ENCODE measurements at places on chromosomes 11 and 22.

DNA sequence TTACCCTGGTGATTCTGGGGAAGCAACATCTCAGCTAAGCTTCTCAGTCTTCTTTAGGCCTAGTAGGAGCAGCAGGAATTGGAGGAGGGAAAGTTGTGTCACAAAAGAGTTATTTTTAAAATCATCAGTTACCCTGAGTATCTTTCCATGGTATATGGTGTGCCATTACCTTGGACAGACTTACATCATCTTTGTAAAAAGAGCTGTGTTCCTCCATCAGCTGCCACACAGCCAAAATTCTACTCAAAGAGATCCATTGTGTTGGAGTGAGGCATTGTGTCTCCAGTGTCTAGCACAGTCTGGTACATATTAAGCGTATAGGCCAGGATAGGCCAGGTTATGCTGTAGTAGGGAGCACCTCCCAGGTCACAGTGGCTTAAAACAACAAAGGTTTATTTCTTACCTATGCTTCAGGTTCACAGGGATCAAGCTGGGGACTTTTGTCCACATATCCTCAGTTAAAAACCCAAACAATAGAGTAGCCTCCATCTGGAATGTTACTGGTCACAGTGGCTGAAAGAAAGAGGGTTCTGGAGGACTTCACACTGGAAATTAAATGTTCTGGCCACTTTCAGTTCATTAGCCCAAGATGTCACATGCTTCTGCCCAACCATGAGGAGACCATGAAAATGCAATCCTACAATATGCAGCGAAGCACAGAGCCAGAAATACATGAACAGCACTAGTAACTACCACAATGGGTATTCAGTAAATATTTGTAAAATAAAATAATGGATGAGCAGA is 9.9 kb upstream of the TMPRSS5 start:
- no peak for DNase-seq

DNA sequence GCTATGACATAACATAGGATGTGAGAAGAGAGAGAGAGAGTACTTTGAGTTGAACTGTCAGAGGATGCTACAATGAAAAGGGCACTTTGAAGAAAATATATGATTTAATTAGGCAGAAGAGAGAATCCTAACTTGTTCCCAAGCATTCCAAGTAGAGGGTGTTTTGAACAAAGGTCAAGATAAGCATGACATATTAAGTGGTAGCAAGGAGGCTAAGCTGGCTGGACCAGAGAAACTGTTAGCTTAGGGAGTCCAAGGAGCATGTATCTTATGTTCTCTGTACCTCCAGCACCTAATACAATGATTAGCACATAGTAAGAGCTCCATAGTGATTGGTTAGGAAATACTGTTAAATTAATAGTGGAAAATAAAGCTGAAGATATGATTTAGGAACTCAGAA is 479.6 kb downstream of the TMEM135 start:
- DNase-seq, result no peak

DNA sequence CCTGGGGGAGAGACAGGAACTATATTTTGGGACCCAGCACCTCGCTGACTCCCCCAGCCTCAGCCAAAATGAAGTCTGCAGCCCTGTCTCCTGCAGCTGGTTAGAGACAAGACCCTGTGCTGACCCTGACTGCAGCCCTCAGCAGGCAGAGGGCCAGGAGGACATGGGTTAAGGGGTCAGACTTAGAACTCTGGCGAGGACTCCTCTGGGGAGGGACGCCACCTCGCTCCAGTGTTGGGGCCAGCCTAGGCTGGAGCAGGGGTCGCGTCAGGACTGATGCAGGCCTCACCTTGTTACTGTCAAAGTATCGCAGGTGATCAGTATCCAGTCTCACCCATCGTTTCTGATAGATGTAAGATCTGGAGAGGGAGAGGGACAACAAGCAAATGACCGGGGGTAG is 36.9 kb upstream of the PDE2A start:
- no peak for DNase-seq

DNA sequence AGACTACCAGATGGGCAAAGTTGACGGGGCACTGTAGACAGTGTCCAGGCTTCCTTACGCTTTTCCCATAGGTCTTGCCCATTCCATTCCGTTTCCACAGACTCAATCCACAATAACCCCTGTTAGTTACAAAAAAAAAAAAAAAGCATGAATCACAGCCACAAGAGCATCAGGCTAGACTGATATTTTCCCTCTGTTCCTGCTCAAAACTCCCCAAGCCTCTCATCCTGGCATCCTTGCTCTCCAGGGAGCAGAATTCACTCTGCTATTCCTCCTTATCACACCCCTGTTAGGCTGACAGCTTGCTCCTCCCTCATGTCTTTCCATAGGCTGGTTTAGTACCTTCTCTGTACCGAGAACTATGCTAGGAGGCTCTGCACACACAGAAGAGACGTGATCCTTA is 42.2 kb downstream of the TMEM123 start:
- no peak for DNase-seq

- DNase-seq, result no peak
Measured at GRCh38 chr11:19220903-19221724, 19.3 kb upstream of the CSRP3 start.

DNA sequence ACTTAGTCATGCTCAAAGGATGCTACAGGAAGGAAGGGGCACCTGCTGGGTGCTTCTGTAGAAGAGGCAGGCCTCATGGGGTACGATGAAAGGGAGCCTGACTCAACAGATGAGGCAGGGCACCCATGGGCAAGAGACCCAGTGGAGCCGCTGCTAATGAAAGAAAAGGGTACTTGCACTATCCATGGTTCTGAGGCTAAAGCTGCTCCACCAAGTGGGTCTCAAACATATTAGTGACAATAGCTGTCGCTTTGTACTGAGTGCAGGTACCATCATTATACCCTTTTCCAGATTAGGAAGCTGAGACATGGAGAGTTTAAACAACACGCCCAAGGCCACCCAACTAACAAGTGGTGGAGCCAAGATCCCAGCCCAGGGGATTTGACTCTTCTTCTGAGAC is 127.5 kb upstream of the SERPIND1 start:
- no peak for DNase-seq

GRCh38 chr11:44421090-44421675 is 111.2 kb upstream of the ALX4 start:
- DNase-seq, result no peak

- no peak for DNase-seq
Measured at GRCh38 chr22:22820626-22821025, 67.0 kb upstream of the IGLL5 start.

DNA sequence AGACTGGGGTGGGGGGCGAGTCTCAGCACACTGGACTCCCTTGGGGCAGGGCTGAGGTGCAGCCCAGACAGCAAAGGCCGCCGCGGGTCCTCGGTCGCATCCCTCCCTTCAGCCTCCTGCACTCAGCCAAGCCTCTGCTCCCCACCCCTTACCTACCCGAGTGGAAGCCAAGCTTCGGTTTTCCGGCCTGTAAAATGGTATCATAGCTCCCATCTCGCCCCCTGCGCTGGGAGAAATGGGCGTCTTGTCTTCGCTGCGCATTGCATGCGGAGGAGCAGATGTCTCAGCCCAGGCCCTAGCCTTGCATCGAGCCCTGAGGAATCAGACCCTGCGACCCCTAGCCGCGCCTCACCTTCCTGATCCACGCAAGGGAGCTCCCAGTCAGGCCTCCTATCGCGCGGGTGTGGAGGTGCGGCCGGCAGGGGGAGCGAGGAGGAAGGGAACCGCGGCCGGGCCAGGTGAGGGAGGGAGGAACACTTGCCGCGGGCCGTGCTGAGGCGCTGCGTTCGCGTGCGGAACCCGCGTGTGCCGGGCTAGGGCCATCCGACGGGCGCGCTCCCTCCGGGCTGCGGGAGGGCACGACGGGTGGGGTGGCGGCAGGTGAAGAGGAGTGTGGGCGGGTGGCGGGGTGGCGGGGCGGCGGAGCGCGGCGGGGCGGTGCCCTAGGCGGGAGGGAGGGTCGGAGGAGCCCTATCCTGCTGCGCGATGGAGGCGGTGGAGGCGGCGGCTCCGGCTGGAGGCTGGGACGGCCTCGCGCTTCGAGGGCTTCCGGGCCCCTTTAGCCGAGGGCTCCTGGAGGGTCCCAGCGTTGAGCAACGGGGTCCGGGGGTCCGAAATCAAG is 4.1 kb upstream of the TBX1 start:
- peak; percentile 43 for DNase-seq

DNA sequence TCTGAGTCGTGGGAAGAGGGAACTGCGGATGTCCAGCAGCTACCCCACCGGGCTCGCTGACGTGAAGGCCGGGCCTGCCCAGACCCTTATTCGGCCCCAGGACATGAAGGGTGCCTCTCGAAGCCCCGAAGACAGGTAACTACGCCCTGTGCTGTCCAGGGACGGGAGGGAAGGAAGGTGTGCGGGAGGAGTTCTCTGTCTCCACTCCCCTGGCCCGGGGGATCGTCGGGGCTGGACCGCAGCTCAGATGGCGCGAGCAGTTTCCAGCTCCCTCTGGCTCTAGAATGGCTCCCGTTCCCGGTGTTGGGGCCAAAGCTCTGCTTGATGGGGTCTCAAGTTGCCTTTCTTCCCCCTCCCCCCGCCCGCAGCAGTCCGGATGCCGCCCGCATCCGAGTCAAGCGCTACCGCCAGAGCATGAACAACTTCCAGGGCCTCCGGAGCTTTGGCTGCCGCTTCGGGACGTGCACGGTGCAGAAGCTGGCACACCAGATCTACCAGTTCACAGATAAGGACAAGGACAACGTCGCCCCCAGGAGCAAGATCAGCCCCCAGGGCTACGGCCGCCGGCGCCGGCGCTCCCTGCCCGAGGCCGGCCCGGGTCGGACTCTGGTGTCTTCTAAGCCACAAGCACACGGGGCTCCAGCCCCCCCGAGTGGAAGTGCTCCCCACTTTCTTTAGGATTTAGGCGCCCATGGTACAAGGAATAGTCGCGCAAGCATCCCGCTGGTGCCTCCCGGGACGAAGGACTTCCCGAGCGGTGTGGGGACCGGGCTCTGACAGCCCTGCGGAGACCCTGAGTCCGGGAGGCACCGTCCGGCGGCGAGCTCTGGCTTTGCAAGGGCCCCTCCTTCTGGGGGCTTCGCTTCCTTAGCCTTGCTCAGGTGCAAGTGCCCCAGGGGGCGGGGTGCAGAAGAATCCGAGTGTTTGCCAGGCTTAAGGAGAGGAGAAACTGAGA is 1.4 kb downstream of the ADM start:
- DNase-seq, result peak; percentile 9

DNA sequence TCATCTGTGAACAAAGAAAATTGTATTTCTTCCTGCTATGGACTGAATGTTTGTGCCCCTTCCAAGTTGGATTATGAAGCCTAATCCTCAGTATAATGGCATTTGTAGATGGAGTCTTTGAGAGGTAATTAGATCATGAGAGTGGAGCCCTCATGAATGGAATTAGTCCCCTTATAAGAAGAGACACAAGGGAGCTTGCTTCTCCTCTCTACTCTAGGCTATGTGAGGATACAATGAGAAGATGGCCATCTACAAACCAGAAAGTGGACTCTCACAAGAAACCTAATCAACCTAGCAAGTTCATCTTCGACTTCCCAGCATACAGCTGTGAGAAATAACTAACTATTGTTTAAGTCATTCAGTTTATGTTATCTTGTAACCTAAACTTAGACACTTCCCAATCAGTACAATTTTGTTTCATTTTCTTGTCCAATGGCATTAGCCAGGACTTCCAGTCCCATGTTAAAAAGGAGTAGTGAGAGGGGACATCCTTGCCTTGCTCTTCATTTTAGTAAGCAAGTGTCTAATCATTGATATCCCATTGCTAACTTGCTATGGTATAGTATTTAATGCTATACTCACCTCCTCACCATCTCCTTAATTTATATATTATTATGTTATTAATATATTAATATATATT is 45.7 kb downstream of the PDGFD start:
- DNase-seq, result no peak

DNA sequence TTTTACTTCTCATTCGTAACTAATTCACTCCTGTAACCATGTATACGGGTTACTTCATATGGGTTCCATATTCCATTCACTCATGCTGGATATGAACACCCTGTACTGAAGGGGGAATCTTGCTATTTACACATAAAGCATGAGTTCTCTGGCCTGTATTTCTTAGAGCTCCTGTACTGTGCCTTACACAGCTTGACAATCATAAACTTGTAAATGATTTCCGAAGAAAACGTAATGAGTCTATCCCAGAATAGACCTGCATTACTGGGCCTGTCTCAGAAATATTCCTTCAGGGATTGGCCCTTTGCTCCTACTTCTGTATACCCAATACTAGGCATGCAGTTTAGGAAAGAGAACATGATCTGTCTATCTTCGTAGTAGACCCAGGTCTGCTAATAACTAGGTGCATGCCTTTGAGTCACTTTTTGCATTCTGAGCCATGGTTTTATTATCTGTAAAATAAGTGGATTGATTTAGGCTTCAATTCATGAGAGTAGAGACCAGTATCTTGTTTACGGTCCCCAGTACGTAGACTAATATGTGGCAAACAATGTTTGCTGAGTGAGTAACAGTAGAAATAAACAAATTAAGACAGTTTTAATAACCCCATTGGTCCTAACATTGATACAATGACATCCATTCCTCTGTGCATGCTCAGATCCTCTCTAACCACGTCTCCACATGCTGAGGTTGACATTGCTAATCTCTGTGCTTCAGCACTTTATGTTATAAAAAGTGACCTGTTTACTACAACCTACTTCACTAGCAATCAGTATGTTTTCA is 1.2 kb downstream of the CCDC34 start:
- DNase-seq, result no peak

DNA sequence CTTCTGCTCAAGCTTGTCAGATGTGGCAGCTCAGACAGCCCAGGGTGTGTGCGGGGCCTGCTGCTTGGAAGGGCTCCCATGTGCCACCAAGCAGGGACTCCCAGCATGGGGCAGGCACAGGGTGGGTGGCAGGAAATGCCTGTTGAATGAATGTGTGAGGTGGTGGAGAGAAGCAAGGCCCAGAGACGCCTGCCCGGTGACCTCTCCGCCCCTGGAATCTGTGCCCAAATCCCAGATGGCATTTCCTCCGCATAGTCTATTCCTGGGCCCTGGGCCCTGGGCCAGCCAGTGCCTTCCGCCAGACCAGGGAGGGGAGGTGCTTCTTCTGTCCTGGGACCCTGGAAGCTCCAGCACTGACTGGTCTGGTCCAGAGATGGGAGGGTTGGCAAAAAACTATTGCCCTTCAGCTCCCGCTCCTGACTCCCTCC is 3.7 kb downstream of the CST6 start:
- DNase-seq, result no peak

DNA sequence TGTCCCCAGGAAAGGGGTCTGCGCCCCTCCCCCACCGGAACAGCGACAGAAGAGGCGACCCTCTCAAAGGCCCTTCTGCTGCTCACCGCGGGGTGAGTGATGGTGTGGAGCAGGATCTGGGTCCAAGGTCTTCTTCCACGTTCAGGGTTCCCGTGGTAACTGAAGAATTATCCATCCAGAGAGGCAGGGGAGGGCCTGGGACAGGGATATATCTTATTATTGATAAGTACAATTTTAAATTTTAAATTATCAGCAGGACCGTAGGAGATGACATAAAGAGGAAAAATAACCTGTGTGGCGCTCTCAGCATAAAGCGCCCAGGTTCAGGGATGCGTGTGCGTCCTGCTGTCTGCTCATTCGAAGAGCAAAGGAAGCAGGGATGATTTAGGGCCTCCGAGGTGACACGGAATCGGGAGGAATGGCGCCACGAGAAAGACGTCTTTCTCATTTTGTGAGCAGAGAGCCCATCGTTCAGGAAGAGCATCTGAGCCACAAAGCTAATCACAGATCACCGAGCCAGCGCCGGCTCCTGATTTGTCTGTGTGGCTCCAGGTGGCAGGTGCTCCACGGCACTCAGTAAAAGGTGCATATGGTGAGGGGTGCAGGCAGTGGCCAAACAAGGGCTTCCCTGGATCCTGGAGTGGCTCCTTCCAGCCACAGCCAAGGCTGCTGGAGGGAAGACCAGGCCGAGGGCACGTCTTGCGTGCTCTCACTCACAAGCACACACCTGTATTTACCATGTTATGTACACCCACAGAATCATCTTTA is 19.3 kb downstream of the KRTAP5-5 start:
- DNase-seq, result no peak

GRCh38 chr11:134742224-134742612 is 330.2 kb upstream of the B3GAT1 start:
- DNase-seq, result no peak
